ENCODE measurements at places on chromosomes 1 and 21. TPM values are rescaled to one million over a fixed set of nuclear protein-coding genes. Genes with fewer than 3 reads are reported as not detected.

Gene RASAL2
- total RNA-seq: 40.5 TPM

Gene AVPR1B
- total RNA-seq: not detected

Gene CYP4Z1
- 26.5 TPM for total RNA-seq

Gene RXRG
- total RNA-seq: not detected

Gene IL12RB2
- 0.59 TPM for total RNA-seq

Gene RHD
- not detected for total RNA-seq

Gene CLDN17
- not detected for total RNA-seq

Gene FCGR1A
- 2.8 TPM for total RNA-seq

Gene COL11A1
- total RNA-seq: 0.48 TPM

Gene FAM163A
- not detected for total RNA-seq

Gene SMCP
- total RNA-seq: not detected

Gene MTX1
- 41.1 TPM for total RNA-seq

Gene KRTAP10-11
- not detected for total RNA-seq

DNA sequence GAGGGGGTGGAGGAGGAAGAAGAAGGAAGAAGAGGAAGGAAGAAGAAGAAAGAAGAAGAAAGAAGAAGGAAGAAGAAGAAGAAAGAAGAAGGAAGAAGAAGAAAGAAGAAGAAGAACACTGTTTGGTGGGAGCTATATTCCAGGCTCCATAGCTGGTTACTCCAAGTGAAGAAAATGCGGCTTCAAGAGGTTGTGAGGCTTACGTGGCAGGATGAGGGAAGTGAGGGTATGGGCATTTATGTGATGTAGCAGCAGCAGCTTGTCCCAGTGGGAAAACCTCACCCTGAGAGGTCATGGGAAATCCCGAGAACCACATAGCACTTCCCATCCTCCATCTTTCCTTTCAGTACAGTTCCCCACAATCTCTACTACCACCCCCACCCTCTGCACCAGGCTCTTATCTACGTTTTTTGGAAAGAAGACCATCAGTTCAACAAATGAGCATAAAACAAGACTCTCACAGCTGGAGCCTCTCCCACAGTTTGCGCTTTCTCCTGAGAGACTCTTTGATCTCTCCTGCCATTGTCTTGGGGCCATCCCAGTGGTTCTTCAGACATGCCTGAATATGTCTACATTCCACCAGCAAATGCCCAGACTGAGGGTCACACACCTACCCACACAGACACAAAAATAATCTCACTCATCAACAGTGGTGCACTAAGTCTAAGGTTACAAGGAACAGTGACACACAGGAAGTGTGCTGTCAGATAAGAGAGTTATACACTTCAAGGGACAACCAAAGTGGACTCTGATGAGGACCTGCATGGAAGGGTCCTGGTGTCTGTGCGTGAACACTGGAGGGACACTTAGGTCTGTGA lies 77.9 kb upstream of the KCNJ15 start:
- no peak for DNase-seq

DNA sequence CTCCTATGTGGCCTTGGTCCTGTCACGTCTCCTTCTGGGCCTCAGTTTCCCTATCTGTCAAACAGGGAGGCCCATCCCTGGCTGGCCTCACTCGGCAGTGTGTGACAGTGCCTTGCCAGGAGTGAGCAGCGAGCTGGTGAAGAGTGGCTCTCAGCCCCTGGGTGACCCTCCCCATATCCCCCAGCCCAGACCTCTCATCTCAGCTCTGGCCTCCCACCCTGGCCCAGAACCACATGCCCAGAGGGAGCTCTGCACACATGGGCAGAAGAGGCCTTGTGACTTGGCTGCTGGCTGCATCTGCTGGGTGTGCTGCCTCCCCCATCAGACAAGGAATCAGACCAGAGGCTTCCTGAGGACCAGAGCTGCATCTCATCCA lies 19.5 kb upstream of the PADI1 start:
- DNase-seq: no peak

DNA sequence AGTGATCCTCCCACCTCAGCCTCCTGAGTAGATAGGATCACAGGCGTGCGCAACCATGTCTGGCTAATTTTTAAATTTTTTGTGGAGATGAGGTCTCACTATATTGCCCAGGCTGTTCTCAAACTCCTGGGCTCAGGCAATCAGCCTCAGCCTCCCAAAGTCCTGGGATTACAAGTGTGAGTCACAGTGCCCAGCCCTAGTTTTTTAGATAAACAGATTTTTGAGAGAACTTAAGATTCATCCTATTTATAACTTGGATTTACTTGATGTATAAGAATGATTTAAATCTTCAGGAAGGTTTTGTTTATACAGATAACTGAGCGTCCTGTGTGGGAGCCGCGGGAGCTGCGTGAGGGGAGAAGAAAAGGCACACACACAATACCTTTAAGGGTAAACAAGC lies 26.2 kb downstream of the HEYL start:
- DNase-seq: no peak

GRCh38 chr1:8493916-8494540 lies 176.1 kb downstream of the SLC45A1 start:
- DNase-seq: no peak

DNA sequence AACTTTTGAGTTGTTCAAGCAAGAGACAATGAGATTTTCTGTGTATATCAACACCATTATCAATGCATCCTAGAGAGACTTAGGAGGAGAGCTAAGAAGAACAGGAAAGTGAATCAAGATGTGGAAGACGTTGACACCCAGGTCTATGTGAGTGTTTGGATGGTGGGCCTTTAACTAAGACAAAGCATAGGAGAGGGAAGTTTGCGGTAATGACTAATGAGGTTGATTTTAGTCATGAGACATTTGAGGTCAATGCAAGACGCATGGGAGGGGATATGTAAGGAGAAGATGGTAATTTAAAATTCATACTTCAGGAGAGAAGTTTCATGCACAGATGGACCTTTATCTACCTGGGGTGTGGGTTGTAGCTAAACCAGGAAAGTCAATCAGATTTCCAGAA lies 269.6 kb downstream of the VAV3 start:
- DNase-seq: no peak

DNA sequence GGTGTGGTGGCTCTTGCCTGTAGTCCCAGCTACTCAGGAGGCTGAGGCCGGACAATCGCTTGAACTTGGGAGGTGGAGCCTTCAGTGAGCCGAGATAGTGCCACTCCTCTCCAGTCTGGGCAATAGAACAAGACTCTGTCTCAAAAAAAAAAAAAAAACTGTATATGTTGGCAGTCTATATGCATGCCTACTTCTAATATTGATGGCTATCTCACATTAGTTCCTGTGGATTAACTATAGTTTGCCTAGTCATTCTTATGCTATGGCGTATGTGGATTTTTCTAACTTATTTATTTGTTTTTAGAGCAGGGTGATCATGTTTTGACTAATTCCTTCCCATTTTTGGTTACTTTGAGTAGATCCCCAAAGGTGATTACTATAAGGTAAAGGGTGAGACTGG lies 9.4 kb downstream of the GSTM1 start:
- DNase-seq: no peak

GRCh38 chr21:17513214-17514123 lies 626 bp downstream of the CXADR start:
- DNase-seq: no peak

GRCh38 chr21:43974791-43975468 lies 37.2 kb upstream of the TRAPPC10 start:
- no peak for DNase-seq

DNA sequence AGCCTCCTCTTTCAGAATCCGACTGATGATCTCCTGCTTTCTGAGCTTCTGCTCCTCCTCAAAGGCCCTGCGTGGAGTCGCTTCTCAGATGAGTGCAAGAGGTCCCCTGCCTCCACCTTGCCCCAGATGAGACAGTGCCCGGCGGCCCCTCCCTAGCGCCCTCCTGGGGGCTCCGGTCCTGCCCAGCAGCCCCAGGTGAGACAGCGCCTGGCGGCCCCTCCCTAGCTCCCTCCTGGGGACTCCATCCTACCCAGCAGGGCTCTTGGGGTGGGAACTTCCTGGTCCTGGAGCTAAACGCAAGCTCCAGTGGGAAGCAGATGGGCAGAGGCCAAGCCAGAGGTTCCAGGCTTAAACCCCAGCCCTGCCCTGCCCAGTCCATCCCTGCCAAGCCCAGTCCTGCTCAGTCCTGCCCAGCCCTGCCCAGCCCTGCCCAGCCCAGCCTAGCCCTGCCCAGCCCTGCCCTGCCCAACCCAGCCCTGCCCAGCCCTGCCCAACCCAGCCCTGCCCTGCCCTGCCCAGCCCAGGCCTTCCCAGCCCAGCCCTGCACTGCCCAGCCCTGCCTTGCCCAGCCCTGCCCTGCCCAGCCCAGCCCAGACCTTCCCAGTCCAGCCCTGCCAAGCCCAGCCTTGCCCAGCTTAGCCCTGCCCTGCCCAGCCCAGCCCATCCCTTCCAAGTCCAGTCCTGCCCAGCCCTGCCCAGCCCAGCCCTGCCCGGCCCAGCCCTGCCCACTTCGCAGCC lies 34.6 kb downstream of the CFAP74 start:
- DNase-seq: no peak

GRCh38 chr1:201226178-201226514 lies 35.5 kb downstream of the IGFN1 start:
- DNase-seq: no peak

DNA sequence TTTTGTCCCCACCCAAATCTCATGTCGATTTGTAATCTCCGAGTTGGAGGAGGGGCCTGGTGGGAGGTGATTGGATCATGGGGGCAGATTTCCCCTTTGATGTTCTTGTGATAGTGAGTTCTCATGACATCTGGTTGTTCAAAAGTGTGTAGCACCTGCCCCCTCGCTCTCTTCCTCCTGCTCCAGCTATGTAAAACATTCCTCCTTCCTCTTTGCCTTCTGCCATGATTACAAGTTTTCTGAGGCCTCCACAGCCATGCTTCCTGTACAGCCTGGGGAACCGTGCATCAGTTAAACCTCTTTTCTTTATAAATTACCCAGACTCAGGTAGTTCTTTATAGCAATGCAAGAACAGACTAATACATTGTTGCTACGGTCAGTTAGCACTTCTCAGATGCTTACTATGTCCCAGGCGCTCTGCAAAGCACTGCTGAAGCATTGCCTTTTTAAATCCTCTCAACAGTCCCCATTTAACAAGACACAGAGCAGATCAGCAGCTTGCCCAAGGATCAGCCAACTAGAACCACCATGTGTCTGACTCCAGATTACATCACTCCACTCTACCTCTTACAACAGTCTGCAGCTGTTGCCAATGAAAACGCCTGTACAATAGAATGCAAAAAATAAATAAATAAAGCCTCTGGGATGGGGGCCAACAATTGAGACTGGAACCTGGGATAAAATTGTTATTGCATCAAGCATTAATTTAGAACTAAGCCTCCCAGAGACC lies 52.4 kb upstream of the USP1 start:
- no peak for DNase-seq

GRCh38 chr1:20093303-20093702 lies 23.3 kb downstream of the PLA2G5 start:
- no peak for DNase-seq

- DNase-seq: no peak
Observed at GRCh38 chr1:113872219-113872935, 865 bp upstream of the PTPN22 start.

DNA sequence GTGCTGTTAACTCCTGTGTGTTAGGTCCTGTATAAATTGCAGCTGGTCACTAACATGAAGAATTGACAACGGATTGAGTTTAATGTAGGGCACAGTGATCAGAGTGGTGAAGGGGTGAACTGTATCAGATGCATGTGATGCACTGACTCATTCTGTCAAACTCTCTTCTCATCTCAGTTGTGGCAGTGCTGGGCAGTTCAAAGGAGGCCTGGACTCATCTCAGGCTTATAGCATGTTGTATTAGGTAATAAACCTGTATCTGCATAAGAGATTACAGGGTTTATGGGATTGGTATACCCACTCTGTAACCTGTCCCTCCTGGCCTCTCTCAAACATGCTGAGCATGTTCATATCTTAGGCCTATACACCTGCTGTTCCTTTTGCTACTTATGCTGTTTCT lies 12.4 kb upstream of the GBP3 start:
- no peak for DNase-seq

DNA sequence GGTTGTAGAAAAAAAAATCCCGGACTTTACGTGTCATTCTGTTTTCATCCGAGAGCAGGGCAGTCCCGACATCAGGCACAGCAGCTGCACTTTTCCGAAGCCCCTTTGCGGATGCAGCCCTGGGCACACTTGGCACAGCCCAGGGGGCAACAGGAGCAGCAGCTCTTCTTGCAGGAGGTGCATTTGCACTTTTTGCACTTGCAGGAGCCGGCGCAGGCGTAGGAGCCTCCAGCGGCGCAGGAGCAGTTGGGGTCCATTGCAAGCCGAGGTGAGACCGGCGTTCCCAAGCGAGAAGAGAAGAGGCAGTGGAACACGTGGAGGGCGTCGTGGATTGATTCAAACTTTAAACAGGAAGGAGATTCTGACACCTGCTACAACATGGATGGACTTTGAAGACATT lies at the start of gene MT1HL1:
TSS of gene MT1HL1 (minus strand) at position 326 of the 400 bp plus-strand sequence. CDS start at position 257, 69 bp downstream.
- DNase-seq: no peak

DNA sequence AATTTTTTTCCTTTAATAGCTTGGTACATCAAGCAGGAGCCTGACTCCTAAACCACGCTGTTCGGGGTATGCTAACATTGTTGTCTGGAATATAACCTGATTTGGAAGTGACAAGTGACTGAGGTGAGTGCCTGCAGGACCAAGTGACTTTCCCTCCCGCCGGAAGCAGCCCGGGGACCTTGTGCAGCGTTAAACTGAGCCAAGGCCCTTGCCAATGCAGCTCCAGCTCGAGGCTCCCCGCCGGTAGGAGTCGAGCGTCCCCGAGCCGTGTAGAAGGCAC lies 716 bp upstream of the MTARC1 start:
- no peak for DNase-seq

DNA sequence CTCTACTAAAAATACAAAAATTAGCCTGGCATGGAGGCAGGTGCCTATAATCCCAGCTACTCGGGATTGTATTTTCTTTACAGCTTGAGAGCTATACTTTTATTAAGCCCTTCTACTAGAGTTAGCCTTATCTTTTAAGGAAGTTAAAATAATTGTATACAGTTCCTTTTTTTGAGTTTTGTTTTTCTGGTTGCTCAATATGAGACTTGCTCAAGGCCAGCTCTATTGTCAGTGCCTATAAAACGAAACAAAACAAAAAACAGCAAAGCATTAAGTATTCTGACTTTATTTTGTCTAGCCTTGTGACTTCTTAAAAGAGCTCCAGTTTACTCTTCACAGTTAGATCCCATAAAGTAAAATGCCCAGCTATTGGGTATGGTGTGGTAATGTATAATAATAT lies 17.2 kb downstream of the PKN2 start:
- no peak for DNase-seq

All from breast epithelium (tissue), 4 donors.